ENCODE measurements at places on chromosomes 7 and 10.

DNA sequence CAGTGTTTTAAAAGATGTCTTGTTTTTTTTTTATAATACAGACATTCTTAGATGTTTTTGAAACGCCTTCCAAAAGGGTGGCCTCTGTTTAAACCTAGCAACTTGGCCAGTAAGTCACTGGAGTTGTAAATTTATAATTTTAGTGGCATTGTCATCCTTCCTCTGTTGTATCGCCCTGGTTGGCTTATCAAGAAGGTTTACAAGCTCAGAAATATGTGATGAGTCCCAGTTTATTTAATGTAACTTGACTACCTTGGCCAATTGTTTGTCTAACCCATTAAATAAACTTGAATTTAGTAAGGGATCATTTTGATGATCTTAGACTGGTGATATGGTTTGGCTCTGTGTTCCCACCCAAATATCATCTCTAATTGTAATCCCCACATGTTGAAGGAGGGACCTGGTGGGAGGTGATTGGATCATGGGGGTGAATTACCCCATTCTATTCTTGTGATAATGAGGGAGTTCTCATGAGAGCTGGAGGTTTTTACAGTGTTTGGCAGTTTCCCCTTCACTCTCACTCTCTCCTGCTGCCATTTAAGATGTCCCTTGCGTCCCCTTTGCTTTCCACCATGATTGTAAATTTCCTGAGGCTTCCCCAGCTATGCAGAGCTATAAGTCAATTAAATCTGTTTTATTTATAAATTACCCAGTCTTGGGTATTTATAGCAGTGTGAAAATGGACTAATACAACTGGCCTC lies 13.4 kb upstream of the NT5C3A start:
- DNase-seq, result no peak

- DNase-seq, result no peak
Observed at GRCh38 chr7:41052201-41052600, 650.7 kb downstream of the INHBA start.

GRCh38 chr10:71770255-71770654 lies 3.1 kb downstream of the VSIR start:
- DNase-seq, result no peak

DNA sequence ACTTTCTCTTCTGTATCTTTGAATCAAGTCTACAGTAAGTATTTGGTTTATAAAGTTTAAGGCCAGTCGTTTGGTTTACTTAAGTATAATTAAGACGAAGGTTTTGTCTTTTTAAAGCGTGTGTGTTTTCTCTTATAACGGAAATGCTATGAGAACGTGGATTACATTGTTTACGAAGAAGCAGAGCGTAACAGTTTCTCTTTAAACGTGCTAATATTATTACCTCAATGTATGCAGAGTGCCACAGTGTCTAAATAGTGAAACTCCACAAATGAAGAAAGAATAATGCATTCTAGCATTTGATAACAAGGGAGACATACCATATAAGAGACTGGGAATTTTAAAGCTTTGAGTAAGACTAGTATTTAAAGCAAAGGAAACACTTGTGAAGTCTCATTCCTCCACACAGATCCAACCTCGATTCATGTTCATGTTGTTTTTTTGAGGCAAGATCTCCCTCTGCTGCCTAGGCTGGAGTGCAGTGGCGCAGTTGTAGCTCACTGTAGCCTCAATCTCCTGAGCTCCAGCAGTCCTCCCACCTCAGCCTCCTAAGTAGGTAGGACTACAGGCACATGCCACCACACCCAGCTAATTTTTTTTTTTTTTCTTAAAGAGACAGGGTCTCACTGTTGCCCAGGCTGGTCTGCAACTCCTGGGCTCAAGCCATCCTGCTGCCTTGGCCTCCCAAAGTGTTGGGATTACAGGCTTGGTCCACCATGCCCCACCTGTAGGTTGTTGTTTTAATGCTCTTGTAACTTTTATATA lies 75.1 kb downstream of the ANKRD61 start:
- DNase-seq, result no peak

- no peak for DNase-seq
Observed at GRCh38 chr7:79964463-79964862, 170.2 kb upstream of the GNAI1 start.

DNA sequence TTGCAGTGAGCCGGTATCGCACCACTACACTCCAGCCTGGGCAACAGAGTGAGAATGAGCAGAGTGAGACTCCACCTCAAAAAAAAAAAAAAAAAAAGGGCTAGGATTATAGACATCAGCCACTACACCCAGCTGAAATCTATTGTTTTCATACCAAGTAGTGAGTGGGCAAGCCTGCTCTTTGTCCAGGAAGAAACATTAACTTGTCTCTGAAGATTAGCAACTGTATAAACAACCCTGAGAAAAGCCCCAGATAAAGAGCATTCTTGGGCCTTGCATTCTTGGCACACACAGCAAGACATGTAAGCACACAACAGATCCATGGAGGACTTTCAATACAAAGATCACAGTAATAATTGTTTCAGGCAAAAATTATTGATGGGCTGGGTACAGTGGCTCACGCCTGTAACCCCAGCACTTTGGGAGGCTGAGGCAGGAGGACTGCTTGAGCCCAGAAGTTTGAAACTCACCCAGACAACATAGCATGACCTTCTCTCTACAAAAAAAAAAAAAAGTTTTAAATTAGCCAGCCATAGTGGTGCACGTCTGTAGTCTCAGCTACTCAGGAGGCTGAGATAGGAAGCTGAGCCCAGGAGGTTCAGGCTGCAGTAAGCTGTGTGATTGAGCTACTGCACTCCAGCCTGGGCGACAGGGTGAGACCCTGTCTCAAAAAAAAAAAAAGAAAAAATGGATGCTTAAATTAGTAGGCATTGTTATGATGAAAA lies 4.4 kb downstream of the PSPH start:
- DNase-seq, result peak; percentile 87

GRCh38 chr10:89335226-89335625 lies 7.4 kb downstream of the IFIT3 start:
- DNase-seq, result no peak

DNA sequence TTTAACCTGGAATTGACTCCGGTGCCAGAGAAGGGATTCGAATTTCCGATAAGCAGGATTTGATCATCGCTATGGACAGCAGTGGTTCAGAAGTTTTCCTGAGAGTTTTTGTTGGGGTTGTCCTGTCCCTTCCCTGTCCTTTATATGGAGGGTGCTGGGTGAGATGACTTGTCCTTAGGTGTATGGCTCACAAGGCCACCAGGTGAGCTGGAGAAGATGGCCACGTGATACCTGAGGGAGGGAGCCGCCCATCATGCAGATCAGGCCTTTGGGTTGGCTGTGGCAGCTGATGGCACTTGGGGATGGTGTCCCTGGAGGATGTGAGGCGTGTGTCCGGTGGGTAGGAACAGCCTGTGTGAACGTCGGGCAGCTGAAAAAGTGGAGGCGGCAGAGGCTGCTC lies 187.7 kb downstream of the PTPN20 start:
- no peak for DNase-seq

DNA sequence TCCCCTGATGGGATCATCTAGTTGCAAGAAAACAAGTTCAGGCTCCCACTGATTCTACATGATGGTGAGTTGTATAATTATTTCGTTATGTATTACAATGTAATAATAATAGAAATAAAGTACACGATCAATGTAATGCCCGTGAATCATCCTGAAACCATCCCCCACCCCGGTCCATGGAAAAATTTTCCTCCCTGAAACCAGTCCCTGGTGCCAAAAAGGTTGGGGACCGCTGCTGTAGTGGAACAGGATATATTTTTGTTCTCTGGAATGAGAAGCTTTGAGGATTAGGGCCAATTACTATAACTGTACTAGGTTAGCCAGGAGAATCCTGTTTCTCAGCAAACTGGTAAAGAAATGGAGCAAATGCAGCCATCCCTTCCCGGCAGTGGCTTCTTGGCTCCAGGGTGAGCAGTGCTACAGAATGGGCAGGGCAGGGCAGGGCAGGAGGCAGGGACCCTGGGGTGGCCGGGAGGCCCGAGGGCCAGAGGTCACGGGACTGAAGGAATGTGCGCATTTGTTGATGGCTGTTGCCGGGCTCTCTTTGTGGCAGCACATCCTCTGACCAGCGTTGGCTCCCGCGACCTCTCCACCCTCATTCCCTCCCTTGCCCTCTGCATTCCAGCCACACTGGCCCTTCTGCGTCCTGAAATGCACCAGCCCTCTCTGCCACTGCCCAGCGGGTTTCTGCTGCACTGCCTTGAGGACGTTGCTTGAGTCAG lies 162.3 kb upstream of the NPS start:
- DNase-seq, result no peak

- no peak for DNase-seq
Observed at GRCh38 chr10:60896033-60896432, 48.0 kb downstream of the RHOBTB1 start.

GRCh38 chr10:98172073-98172472 lies 37.6 kb downstream of the R3HCC1L start:
- no peak for DNase-seq

DNA sequence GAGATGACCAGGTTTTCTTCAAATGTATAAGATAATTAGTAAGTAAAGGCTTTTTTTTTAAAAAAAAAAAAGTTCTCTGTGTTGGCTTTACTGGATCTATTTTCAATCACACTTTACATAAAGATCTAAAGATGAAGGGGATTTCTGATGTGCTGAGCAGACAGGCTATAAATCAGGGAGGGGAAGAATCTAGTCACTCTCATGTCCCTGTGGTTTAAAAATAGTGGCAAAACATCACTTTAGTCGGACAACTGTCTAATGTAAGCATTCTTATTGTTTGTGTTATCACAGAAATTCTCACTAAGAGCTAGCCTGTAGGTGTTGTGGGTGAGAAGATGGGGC lies 132.7 kb downstream of the ICA1 start:
- no peak for DNase-seq

DNA sequence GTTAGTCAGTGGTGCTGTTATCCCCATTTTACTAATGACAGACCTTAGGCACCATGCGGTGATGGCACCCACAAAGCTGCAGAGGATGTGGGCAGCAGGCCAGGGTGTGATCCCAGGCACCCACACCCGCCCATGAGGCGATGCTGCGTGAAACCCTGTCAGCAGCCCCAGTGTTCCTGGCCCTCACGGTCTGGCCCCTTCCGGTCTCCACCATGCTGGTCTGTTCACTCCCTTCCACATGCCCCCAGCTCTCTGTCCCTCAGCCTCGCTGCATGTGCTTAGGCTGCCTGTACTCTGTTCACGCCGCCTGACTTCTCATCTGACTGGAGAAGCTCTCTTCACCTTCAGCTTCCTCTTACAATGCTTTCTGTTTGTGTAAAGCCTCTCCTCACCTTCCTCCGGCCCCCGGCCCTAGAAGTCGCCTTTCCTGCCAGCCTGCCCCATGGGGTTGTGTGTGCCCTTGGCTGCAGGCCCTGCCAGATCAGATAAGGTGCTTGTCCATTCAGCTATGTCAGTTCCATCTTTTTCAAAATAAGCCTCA lies 17.6 kb upstream of the ORAI2 start:
- DNase-seq, result no peak

GRCh38 chr7:155477476-155477875 lies 19.5 kb downstream of the EN2 start:
- DNase-seq, result no peak

GRCh38 chr10:95565336-95565735 lies 4.2 kb upstream of the SORBS1 start:
- no peak for DNase-seq

DNA sequence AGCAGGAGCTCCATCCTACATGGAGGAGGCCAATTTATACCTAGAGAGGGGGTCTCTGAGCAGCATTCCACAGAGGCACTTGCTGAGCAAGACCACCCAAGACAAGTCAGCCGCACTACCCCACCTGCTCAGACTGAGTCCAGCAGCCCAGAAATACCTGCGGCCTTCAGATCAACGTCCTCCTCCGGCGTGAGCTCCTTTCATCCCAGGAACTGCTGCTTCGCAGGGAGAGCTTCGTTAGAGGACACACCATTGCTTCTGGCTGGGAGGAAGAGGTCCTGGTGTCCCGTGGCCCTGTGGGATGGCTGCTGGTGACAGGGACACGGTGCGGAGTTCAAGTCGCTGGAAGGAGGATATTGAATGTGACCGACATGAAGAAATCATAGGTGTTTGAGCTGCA lies 216.9 kb upstream of the PPP2R2D start:
- DNase-seq, result no peak

- DNase-seq, result no peak
Observed at GRCh38 chr10:34029455-34029854, 695.0 kb upstream of the NRP1 start.
